Omental fat pad (tissue), 4 donors: ENCODE measurements at places on chromosomes 2 and 18. TPM values are rescaled to one million over a fixed set of nuclear protein-coding genes. Genes with fewer than 3 reads are reported as not detected.

POLR1B gene
- 13.5 TPM for total RNA-seq

DNA sequence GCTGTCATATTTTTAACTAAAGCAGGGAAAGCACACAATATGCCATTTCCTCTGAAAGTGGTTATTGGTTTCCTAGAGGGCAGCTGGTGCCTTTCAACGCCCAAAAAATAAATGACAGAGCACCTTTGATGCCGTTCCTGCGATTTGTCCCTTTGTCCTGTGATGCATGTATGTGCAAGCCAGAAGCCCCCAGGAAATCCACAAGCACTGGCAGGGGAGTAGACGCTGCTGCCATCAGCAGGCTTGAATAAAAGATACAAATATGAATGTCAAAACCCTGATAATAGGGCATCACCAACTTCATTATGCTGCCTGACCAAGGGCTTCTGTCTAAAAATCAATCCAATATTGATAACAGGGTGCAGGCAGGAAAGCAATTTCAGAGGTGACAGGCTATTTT, 246.1 kb downstream of the FBXO15 start:
- DNase-seq: no peak

CHST9 gene
- not detected for total RNA-seq

- no peak for DNase-seq
Observed at GRCh38 chr2:158610059-158610458, 153.3 kb downstream of the PKP4 start.

SAG gene
- total RNA-seq: 0.09 TPM

BOLL gene
- not detected for total RNA-seq

GCG gene
- total RNA-seq: not detected

LRP1B gene
- 10.1 TPM for total RNA-seq

DNA sequence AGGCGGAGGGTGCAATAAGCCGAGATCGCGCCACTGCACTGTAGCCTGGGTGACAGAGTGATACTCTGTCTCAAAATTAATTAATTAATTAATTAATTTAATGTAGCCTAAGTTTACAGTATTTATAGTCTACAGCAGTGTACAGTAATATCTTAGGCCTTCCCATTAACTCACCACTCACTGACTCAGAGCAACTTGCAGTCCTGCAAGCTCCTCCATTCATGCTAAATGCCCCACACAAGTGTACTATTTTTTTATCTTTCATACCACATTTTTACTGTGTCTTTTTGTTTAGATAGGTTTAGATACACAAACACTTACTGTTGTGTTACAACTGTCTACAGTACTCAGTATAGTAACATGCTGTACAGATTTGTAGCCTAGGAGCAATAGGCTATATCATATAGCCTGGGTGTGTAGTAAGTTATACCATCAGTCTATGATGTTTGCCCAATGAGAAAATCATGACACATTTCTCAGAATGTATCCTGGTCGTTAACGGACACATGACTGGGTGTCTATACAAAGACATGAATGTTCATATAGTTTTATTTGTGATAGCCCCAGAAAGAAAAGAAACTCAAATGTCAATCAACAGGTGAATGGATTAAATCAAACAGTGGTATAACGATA, 15.8 kb upstream of the RNU2-63P start:
- DNase-seq: no peak

- no peak for DNase-seq
Observed at GRCh38 chr2:84850471-84850870, 30.4 kb downstream of the TRABD2A start.

GRCh38 chr2:164220265-164220664, 401.0 kb downstream of the GRB14 start:
- DNase-seq: no peak

PAIP2B gene
- 3.0 TPM for total RNA-seq

DSG1 gene
- 0.19 TPM for total RNA-seq

QPCT gene
- total RNA-seq: 6.8 TPM

GRCh38 chr2:160977376-160977775, 182.9 kb upstream of the TANK start:
- no peak for DNase-seq

- no peak for DNase-seq
Observed at GRCh38 chr2:237557633-237558015, 8.8 kb upstream of the PRLH start.

HOXD8 gene
- 7.9 TPM for total RNA-seq

DNA sequence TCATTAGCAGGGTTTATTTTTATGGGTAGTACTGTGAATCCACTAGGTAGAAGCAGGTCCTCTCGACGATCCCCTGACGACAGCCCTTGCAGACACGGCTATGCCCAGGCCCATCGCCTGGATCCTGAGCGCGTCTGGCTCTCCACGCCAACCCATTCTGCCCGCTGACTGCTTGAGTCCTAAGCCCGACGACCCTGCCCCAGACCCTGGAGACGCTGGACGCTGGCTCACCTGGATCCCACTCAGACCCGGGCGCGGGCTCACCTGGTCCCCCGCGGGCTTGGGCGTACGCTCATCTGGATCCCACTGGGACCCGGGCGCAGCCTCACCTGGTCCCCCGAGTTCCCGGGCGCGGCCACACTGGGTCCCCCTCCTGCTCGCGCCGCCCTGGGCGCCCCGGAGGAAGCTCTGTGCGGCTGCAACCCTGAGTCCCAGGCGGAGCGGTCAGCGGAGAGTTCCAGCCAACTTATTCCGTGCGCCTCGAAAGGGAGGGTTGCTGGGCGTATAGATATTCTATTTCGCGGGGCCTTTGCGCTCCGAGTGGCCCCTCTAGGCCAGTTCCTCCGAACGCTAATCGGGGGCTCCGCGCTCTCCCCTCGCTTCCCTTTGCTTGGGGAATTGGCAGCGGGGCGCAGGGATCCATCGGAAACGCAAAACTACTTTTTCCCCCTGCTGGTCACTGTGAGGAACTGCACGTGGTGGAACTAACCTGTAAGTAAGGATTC, 22.4 kb upstream of the RMP24 start:
- peak; percentile 30 for DNase-seq

STPG4 gene
- total RNA-seq: 0.46 TPM

GRCh38 chr2:101775092-101775491, 77.6 kb downstream of the MAP4K4 start:
- no peak for DNase-seq

- DNase-seq: no peak
Observed at GRCh38 chr2:38620282-38620977, 17.7 kb upstream of the HNRNPLL start.

- no peak for DNase-seq
Observed at GRCh38 chr18:4126939-4127338, 328.2 kb downstream of the DLGAP1 start.

GRCh38 chr2:2014251-2014771, 270.0 kb upstream of the PXDN start:
- DNase-seq: no peak

DYNAP gene
- not detected for total RNA-seq

TTN gene
- total RNA-seq: 13.2 TPM

GALNT13 gene
- total RNA-seq: 1.8 TPM

L3MBTL4 gene
- total RNA-seq: 8.4 TPM

PDCD1 gene
- total RNA-seq: 0.47 TPM

GRCh38 chr2:69571189-69571588, 72.3 kb downstream of the AAK1 start:
- DNase-seq: no peak

STON1 gene
- total RNA-seq: 75.5 TPM

DNA sequence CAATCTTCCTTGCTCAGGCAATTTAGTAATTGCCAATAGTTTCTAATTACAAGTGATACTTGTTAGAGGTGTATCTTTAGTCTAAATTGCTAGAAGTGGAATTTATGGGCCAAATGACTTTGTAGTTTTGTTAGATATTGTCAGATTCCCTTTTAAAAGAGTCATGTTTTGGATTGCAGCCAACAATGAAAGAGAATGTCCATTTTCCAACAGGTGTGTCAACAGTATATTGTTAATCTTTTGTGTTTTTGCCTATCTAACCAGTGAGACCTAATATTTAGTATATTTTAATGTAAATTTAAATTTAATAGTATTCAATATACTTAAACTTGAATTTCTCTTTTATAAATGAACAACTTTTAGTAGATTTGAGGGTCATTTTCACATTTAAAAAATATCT, 259.4 kb upstream of the ETAA1 start:
- DNase-seq: no peak

GRCh38 chr2:106193977-106194778, at the start of gene UXS1:
Gene UXS1 (minus strand): TSS chr2:106194301. CDS start chr2:106194241, 60 bp downstream.
- DNase-seq: peak; percentile 89

DNA sequence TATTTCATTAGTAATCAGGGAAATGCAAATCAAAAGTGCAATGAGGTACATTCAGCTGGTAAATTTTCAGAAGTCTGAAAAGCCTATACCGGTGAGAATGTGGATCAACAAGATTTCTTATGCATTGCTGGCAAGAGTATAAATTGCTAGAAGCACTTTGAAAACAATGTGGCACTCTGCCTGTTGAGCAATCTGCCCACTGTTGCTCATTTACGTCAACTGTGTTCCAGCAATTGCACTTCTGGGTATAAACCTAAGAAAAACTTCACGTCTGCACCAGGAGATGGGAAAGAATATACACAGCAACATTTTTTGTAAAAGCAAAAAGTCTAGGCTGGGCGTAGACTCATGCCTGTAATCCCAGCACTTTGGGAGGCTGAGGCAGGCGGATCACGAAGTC, 40.8 kb downstream of the MTERF4 start:
- DNase-seq: no peak

DNA sequence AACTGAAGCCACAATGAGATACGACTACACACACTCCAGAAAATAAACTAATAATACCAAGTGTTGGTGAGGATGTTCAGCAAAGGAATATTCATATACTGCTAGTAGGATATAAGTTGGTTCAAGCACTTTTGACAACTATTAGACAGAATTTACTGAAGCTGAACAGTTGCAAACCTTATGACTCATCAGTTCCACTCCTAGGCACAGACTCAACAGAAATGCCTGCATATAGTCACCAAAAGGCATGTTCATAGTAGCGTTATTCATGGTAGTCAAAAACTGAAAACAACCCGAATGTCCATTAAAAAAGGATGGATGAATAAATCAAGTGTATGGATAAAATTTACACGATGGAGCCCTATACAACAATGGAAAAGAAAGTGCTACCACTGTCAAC, 232.0 kb downstream of the ANAPC1 start:
- DNase-seq: no peak

- no peak for DNase-seq
Observed at GRCh38 chr2:191862156-191862775, 15.4 kb upstream of the CAVIN2 start.

- no peak for DNase-seq
Observed at GRCh38 chr2:107088156-107088555, 202.2 kb upstream of the ST6GAL2 start.

GRCh38 chr18:58542426-58543159, 86.3 kb downstream of the ALPK2 start:
- no peak for DNase-seq

- no peak for DNase-seq
Observed at GRCh38 chr2:189641590-189641989, 19.7 kb upstream of the ASNSD1 start.

- DNase-seq: no peak
Observed at GRCh38 chr2:128622955-128623620, 304.4 kb upstream of the HS6ST1 start.

DNA sequence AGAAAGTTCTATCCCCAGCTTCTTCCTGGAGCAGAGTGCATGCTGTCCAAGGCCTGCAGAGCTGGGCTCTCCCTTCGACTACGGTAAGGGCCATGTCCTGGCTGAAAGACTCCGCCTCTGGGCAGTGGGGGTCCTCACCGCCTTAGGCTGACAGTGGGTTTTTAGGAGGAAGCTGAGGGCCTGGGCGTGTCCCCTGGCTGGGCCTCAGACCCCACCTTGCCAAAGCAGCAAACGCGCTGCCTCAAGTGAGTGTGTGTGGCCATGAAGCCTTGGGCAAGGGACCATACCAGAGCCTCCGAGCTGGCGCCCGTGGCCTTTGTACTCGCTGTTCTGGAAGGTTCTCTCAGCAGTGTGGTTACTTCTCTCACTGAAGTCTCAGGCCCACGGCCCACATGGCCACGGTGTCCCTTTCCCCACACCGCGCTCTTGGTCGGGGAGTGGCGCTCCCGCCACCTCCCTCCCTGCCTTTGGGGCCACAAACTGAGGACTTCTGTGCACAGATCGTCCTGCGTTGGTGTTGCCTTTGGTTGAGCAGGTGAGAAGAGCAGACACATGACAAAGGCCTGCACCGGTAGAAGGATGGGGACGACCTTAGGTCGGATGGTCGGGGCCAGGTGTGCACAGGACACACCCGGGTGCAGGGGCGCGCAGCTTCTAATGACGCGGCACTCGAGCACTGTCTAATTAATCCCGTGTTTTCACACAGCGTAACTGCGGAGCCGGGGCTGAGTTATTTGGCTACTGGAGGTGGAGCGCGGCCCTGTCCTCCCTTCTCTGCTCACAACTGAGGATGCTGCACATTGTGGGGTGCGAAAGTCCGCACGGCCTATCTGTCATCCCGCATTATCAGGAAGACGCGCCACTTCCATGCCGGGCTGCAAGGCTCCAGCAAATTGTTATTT, 121.6 kb downstream of the PTGR3 start:
- no peak for DNase-seq

SERPINB13 gene
- total RNA-seq: not detected

GRCh38 chr18:54720620-54721019, 107.7 kb upstream of the RAB27B start:
- DNase-seq: no peak

DNA sequence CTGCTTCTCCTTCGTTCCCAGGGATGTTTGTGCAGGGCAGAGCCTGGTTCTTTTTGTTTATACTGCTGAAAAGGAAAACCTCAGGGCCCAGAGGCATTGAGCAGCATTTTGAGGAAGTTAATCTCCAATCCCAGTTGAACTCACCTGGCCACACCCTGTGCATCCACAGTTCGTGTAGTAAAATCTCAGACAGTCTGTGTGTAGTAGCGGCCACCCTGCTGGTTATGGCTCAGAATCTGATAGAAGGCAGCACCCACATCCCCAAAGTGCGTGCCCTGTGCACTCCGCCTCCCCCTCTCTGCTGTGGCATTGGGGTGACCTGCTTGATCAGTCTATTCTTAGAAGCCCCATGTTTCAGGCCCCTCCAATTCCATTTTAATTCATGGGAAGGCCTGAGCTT, 10.9 kb downstream of the TRIB2 start:
- no peak for DNase-seq

CD8A gene
- 6.6 TPM for total RNA-seq

DNA sequence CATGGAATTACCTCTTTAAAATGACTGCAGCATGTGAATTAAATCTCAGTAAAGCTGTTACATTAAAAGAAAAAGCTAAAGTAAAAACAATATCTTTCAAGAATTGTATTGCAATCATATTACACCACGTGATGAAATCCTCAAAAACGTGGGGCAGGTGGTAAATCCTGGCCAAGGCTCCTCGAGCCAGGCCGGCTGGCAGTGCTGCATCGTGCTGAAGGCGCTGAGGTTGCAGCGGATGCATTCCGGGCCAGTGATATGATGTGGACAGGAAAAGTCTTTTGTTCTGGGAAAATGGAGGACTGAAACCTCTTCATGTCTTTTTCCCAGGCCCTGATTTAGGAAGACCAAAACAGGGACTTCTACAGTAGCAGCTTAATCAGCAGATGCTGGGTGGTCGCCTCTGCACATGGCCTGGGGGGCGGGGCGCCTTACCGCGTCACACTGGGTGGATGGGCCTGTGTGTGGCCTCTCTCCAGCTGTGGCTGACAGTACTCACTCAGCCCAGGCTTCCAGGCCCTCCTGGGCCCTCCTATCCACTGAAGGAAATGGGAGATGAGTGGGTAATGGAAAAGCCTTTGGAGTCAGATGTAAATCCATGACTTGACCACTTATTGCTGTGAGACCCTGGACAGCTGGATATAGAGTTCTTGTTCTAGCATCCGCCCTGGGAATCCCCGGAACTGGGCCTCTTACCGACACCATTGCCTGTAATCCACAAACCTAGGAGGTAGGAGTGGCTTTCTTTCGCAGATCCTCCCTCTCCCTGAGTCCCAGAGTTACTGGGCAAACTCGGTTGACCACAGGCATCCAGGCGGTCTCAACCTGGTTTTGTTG, 45.1 kb downstream of the PROC start:
- no peak for DNase-seq

RFTN2 gene
- total RNA-seq: 18.3 TPM

ATAD2B gene
- 45.4 TPM for total RNA-seq
